ENCODE measurements at places on chromosomes 12 and 14. TPM values are rescaled to one million over a fixed set of nuclear protein-coding genes. Genes with fewer than 3 reads are reported as not detected.

The ASB2 gene
- total RNA-seq: 55.1 TPM

The PDE3A gene
- not detected for total RNA-seq

The TMTC1 gene
- not detected for total RNA-seq

The KLRD1 gene
- total RNA-seq: 197 TPM

The GLIPR1L1 gene
- not detected for total RNA-seq

The NDRG2 gene
- 1.9 TPM for total RNA-seq

The A2M gene
- total RNA-seq: 0.59 TPM

The KRT74 gene
- total RNA-seq: not detected

The FGF23 gene
- not detected for total RNA-seq

The PTMS gene
- 50.4 TPM for total RNA-seq

The KLHL33 gene
- 0.22 TPM for total RNA-seq

The VDR gene
- 12.0 TPM for total RNA-seq

The PIK3C2G gene
- not detected for total RNA-seq

The SMOC1 gene
- total RNA-seq: not detected

The OASL gene
- 10.1 TPM for total RNA-seq

The SERPINA5 gene
- not detected for total RNA-seq

The ATP5MC2 gene
- 334 TPM for total RNA-seq

The ACADS gene
- total RNA-seq: 13.9 TPM

The DCAF11 gene
- 87.4 TPM for total RNA-seq

The POMT2 gene
- total RNA-seq: 33.1 TPM
